Activated T-helper 1 cell treated with Interleukin-2 at 50 U/mL for 16 hours (primary cell): ENCODE measurements at places on chromosomes 11 and 22.

DNA sequence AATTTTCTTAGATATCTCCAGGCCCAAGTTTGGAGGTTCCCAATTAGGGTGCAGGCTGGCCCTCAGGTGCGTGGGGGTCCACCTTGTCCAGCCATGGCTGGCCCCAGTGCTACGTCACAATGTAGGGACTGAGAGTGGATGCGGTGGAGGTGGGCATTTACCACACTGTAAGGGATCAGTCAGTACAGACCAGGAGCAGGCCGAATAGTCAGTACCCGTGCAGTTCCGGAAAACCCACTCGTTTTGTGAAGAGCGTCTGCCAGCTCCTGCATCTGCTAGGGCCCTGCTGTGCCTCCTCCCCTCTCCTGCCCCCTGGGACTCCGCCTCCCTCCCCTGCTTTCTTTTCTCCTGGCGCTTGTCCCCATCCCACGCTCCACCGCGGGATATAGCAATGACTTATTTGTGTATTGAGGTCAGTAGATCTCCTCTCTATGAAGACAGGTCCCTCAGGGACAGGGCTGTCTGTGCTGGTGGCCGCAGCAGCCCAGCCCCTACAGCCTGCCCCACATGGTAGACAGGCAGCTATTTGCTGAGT is 50.4 kb upstream of the SEPTIN5 start:
- no peak for DNase-seq

GRCh38 chr11:93603225-93604007 is 58.1 kb upstream of the CEP295 start:
- DNase-seq = no peak

- no peak for DNase-seq
Measured at GRCh38 chr11:16511116-16512114, 155.1 kb upstream of the SOX6 start.

GRCh38 chr11:130999992-131000770 is 83.9 kb upstream of the SNX19 start:
- DNase-seq = no peak
